ENCODE measurements at places on chromosomes 11 and 22.

DNA sequence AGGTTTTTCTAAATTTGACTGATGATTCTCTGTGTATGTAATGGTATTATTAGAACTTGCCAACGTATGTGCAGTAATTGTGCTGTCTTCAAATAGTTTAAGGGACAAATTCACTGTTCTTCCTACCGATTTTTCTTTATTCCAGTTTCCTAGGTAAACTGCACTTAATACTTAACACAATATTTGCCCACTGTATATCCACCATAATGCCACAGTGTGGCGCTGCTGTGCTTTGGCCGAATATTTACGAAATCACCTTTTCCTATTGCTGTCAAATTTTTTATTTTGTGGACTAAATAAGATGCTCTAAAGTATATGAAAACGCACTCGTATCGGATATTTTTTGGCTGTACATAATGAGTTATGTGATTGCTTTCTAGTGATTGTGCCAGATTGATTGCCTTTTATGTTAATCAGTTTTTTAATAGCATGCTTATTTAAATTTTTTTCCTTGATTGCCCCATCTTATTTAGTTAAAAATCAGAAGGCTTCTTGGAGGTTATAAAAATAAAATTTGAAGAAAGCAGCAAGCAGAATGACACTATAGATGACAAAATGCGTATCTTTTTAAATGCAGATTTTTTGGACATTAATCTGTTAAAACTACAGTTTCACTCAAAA, 10.5 kb downstream of the AASDHPPT start:
- DNase-seq, result peak; percentile 26

DNA sequence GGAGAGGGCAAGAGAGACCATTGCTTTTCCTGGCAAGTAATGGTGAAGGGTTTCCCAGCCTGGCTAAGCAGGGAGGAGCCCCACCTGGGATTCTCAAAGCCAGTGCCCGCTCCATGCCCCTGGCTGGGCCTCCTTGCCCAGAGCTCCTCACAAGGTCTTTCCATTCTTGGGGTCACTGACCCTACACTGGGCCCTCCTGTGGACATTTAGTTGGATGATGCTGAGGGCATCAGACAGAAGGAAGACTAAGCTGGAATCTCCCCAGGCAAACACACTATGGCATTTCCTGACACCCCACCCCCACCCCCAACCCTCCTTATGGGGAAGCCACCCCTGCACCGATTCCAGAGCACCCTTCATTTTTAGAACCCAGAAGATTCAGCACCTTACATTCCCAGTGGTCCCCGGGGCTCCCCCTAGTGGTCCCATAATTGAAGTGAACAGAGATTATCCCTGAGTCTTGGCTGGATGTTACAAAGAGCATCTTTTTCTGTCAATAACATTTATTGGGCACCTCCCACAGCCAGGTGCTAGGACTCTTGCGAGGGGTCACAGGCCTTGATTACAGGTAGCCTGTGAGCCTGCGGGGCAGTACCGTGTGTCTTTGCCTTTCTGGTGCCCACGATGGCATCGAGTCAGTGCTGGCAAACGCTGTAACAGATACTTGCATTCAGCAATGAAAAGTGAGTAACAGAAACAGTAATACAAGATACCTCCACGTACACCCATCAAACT, 548.5 kb downstream of the BUD13 start:
- DNase-seq, result no peak

- DNase-seq, result no peak
Observed at GRCh38 chr11:63613517-63614135, 607 bp downstream of the PLAAT3 start.

DNA sequence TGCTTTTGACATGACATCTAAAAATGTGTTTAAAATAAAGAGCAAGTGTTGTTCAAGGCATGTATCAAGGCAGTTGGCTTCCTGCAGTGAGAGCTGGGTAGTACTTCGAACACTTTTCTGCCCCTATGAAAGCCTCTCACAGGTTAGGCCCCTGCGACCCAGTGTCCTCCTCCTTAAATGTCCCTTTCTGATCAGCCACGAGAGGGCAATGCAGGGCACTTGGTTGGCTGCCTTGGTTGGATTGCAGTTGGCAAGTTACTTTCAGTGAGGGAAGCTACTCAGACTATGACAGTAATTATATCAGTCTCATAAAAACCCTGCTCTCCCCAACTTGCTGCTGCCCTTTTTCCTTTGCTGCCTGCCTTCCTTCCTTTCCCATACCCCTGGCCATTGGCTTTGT, 743.8 kb downstream of the NTM start:
- DNase-seq, result no peak

GRCh38 chr11:18416459-18416858, 4.3 kb downstream of the LDHC start:
- no peak for DNase-seq

DNA sequence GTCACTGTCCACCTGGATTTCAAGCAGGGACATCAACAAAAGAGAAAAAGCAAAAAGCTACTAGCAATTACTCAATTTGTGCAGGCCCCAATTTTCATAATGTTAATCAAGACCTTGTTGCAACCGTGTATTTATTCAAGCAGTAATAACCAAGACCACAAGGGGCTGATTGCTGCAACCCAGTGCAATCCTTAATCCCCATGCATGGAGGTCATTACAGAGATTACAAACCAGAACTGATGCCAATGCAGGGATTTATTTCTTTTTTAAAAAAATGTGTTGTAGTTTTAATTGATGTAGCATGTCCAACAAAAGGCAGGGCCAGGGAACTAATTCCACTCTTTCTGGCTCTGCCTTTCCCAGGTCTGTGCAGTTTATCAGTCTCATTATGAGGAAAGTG, 18.4 kb downstream of the TECTA start:
- DNase-seq, result no peak

DNA sequence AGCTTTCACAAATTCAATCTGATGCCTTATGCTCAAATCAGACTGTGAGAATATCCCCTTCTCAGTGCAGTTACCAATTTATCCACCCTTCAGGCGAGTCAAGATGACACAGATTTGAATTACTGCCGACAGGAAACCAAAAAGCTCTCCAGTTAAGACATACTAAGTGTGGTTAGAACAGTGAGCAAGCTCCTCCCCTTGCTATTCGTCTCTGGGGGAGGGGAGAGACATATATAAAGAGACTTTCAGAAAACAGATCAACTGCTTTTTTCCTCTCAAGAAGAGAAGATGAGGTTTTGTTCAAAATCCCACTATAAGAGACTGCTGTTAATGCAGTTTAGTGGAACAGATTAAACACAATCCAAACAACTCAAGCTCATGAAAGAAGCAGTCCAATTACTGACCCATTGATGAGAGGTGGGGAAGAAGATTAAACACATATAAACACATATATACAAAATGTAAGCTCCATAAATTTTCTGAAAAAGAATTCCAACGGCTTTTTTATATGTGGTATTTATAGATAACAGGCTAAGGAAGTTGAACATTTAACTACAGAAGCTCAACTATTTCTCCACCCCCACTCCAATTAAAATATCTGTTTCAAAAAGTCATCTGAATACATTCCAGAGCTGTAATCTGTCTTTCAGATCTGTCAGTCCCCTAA, 102.7 kb downstream of the MRTFA start:
- peak; percentile 35 for DNase-seq

DNA sequence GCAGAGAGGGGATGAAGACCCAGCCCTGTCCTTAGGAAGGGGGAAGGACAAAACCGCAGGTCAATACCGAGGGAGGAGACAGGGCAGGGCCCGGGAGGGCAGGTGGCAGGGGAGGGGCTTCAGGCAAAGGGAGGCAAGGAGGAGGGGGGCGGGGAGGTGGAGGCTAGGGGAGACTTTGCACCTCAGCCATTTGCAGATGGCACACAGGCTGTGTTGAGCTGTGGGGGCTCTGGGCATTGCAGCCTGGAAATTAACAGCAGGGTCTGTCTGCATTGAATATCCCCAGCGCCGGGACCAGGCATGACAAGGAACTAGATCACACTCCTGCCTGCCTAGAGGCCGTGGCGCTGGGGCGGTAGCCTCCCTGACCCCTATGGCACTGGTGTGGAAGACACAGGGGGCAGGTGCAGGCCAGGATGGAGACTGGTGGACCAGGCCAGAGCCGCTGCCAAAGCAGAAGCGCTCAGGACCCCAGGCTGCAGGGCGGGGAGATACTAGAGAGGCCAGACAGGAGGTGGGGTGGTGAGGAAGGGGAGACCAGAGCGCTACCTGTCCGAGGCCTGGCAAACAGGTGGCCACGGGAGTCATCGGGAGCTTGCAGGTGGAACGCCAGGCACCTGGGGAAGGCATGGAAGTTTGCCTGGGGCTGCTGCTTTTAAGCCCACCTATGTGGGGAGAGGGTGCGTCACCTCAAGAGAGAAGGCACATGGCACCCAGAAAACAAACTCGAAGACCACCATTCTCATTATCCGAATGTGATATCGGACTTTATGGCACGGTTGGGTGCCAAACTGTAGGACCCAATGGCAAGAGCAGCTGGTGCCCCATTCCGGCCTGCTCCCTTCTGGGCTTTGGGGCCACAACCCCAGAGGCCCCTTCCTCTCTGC, 11.5 kb downstream of the CBX6 start:
- DNase-seq, result no peak

- no peak for DNase-seq
Observed at GRCh38 chr11:131868629-131869507, 498.5 kb downstream of the NTM start.

GRCh38 chr22:37419370-37419968, 7.8 kb downstream of the ELFN2 start:
- DNase-seq, result no peak

GRCh38 chr11:12280838-12281565, 96.4 kb upstream of the PARVA start:
- no peak for DNase-seq

DNA sequence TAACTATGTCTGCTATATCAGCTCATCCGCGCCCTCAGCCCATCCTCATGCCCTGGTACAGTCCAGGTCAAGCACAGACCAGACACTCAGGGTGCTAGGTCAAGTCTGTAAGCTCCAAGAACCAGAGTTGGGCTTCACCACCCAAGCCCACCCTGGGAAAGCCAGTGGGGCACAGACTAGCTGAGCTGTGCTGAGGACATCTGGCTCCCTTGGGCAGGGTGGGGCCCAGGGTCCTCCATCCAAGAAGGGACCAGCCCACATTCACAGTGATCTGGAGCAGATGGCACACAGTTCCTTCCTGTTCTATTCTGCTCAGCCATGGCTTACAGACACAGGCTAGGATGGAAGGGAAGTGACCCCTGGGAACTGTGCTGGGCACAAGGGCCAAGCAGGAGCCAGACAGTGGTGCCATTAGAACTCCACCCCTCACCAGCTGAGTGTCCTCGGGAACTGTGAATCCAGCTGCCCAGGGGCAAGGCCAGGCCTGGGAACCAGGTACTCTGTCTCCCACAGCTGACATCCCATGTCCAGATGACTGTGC, 9.1 kb downstream of the P2RY6 start:
- DNase-seq, result no peak

GRCh38 chr11:121613724-121614123, 161.0 kb upstream of the SORL1-AS1 start:
- no peak for DNase-seq

GRCh38 chr11:128531588-128531987, 55.8 kb downstream of the ETS1 start:
- no peak for DNase-seq

DNA sequence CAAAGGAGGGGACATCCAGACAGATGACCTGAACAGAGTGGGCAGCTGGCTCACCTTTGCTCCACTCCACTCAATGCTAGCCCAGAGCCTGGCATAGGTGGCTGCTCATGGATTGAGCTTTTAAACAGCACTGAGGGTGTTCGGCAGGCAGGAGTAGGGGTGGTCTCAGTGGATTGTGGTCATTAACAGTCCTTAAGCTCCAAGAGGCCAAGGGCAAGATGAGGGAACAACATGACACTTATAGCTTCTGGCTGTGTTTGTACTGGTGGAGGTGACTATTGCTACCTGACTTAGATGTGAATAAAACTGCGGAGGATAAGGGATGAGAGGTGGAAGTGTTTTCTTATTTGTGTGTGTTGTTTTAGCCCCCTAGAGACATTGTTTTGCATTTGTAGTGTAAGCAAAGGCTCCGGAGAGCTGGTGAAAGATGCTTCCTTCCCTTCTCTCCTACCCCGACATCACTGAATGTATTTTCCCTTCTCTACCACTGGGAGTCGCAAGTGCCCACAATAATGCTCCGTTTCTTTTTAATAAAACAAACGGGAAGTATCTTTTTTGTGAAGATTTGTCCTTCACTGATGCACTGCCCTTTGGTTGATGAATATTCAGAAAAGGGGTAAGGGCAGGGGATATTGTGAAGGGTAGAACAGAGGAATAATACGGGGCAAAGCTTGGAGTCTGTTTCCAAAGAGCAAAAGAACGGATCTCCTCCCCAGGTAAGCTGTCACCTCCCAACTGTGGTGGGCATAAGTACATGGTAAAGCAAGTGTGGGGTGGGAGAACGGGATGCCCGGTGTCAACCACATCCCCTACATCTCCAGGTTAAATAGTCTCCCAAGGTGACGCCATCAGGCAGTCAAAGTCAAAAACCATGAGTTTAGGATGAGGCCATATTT, 27.5 kb upstream of the MTNR1B start:
- peak; percentile 25 for DNase-seq

DNA sequence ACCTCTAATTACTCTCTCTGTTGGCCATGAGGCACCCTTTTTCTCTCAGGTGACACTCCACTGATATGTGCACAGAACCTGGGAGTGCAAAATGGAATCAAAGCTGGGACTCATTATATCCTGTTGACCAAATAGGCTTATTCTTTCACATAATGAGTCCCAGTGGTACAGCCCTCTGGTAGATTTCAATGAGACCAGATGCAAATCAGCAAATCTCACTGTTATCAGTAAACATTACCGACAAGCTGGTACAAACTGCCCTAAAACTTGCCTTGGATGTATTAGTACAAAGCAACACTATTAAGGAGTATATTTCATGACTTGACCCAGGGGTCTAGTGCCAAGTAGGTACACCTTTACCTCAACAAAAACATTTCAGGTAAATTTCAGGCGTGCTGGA, 128.3 kb downstream of the DDX10 start:
- DNase-seq, result no peak

DNA sequence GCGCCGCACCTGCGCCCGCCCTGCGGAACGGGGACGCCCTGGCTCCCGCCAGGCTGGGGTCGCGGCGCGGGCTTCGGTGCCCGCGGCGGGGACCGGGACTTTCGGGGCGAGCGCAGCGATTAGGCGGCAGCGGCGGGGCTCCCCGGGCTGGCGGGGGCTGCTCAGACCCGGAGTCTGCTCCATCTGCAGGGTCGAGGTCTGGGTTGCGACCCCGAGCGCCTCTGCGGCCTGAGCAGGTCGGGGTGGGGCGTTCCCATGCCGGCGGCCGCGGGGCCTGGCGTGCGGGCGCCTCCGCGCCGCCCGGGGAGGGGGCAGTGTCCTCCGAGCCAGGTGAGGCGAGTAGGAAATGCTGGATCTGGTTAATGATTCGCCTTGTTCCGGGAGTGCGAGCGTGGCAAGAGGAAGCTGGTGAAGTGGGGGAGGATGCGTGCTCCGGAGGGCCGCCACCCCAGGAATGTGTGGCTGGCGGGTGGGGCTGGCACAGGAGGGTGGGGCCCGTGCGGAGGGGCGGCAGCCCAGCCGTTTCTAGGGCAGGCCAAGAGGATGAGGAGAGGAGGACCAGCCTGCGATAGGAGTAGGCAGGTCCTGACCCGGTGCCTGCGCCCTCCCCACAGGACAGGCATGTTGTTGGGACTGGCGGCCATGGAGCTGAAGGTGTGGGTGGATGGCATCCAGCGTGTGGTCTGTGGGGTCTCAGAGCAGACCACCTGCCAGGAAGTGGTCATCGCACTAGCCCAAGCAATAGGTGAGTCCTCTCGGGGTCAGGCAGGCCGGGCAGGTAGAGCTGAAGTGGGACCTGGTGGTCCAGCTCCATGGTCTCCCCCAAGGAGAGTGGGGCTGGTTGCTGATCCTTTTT, 606 bp downstream of the RASSF7 start:
- peak; percentile 71 for DNase-seq

- no peak for DNase-seq
Observed at GRCh38 chr11:45042560-45042959, 91.9 kb upstream of the TP53I11 start.
